SIG-M5 (cell line): ENCODE measurements at places on chromosomes 5 and 9.

DNA sequence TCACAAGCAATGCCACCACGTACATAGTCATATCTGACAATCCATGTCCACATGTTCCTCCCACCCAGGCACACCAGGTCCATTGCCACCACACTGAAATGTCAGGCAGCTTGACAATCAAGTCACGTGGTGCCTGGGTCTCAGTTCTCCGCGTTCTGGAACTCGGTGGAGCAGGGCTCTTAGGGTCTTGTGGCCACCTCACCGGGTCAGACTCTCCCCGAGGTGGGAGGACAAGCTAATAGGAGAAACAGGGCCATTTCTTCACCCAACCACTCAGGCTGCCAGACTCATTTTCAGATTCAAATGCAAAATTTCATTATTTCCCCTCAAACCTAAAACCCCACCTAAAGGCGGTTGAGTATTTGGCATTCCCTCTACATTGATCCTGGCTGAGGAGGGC, 200.5 kb upstream of the GAS1 start:
- no peak for DNase-seq

- no peak for DNase-seq
These were observed 55.4 kb upstream of the RNF130 start for GRCh38 chr5:180126716-180127681.

DNA sequence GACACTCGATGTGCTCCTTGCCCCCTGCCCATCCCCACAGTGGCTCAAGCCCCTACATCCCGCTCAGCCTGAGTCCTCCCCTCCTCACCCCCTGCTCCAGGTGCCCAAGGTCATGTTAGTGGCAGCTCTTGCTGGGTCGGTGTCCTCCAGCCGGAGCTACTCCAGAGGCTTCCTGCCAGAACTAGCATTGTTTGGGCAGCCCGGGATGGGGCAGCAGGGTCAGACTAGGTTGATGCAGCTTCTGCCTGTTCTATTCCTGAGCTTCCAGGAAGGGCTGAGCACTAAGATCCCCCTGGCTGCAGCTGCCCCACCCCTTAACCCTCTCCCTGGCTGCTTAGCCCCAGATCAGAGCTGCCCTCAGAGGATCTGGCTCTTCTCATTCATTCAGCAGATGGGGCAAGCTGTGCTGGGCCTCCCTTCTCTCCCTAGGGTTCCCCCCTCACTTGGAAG, 671 bp downstream of the RGS14 start:
- DNase-seq: no peak

DNA sequence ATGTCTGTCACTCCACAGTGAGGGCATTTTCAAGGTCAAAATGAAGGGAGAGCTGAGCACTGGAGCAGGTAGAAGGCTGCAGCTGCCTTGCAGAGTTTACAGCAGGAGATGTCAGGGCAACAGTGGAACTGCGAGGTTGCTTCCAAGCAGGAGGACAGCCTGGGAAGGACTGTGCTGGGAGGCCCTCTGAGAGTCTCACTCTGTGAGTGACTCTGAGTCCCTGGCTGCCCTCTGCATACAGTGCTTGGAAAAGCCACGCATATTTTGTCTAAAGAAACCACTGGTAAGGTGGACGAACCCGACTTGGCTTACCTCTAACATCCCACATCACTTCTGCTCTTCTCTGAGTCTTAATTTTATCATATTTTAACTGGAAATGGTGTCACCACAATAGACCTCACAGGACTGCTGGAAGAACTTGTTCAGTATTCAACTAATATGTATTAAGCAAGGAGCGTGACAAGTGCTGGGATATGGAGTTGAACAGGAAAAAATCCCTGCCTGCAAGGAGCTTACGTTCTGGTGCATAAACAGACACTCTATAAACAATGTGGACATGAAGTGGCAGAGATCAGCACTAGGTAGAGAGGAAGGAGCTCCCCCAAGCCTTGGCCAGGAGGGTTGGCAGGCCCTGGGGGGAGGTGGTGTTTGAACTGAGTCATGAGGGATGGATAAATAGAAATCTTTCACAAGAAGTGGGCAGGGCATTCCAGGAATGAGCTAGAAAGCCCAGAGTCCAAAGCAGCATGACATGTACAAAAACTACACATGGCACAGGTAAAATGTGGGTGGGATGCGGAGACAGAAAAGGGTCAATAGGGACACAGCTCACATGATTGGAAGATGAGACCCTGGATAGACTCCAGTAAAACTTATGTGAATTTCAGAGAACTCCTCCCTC, 64.0 kb upstream of the FOXE1 start:
- DNase-seq: no peak

DNA sequence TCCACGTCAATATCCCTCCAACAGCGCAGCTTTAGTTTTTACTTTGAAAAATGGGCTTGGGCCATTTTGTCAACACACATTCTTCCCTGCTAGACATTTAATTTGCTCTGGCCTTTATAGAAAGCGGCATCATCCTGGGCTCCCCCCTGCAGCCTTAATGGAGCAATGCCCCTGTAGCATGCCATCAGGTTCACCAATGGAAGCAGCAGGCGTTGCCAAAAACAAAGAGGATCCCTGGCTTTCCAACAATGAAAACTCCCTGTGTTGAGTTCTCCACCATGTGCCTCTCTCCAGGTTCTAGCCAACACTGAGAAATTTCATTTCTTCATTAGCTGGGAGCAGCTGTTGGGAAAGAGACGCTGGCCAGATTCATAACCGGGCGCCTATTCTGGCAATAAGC, 139.5 kb downstream of the ZNF622 start:
- no peak for DNase-seq

GRCh38 chr5:100899675-100900074, 3.4 kb downstream of the ST8SIA4 start:
- no peak for DNase-seq

GRCh38 chr9:133580419-133580738, 28.8 kb downstream of the FAM163B start:
- DNase-seq: no peak

DNA sequence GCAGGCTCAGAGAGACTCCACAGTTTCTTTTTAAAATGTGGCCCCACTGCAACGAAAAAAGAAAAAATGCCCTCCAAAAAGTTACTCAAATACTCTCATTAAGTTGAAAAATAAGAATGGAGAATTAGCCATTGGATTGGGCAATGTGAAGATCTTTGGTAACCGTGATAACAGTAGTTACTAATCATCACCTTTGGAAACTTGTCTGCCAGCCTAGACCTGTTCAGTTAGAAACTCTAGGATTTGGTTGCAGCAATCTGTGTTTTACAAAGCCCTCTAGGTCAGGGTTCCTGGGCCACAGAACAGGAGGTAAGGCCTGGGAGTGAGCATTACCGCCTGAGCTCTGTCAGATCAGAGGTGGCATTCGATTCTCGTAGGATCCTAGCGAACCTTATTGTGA, 34.2 kb downstream of the VPS13A start:
- DNase-seq: no peak

DNA sequence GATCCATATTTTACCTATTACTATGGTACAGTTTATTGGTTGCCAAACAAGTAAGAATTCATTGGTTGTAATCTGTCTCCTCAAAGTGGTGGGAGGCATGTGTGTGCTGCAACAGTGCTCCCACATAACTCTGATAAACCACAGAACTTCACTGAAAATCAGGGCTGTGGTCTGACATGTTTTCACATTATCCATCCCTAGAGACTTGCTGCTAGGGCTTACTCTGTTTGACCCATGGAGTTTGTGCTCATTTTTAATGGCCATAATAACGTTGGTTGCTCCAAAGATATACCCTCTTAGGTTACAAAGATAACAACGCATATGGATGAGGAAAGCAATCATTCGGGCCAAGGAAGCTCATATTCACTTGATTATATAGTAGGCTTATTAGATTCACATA, 37.0 kb downstream of the HACD4 start:
- no peak for DNase-seq

DNA sequence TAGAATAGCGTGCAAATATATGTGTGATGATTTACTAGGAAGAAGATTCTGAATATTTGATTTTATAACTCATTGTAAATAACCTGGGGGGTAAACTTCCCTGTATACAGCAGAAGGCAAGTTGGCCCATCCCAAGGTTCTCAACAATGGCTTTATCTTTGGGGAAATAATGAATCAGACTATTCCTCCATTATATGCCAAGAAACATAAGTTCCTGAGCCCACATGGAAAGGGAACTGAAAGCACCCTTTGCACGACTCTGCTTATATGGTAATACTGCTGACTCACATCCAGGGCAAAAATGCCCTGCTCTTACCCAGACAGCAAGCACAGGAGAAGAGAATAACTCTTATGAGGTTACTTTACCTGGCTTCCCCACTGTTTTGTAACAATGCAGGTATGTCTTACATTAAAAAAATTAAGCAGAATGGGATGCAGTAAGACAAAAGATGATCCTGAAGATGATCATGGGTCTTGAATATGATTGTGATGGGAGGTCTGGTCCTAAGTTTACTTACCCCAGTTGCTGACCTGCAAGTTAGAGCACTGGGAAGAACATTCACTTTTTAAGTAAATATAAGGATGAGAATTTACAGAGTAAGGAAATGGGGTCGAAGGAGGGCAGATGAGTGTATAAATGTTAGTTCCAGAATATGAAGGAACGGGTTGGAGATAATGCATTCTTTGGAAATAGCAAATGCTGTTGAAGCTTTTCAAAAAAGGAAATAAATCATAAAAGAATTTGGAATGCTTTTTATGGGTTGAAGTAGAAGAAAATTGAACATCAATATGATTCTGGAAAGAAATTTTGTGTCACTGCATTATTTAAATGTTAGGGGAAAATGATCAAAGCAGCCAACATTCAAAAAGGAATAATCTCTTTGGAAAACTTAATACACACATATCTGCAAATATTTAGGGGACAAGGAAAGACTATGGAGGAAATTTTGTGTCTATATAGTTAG, 428.4 kb upstream of the MPDZ start:
- no peak for DNase-seq

GRCh38 chr5:37767961-37768360, 71.9 kb downstream of the GDNF start:
- no peak for DNase-seq

GRCh38 chr5:168136340-168136739, 155.1 kb upstream of the WWC1 start:
- no peak for DNase-seq

DNA sequence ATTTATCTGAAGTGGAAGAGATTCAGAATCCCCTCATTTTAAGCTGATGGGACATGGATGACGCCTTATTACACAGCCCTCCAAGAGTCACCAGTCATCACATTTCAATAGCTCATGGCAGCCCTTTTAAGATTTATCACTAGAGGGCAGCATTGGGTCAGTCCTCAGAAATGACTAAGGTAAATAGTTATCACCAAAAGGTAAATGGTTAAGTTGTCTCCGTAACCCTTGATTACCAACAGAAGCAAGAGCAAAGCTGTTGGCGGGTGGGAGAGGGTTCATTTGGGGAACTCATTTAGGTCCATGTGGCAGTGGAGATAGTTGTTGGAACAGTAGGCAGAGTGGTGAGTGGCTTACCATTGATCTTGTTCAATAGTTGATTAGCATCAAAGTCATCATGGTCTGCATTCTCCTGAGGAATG, 12.0 kb upstream of the C9 start:
- DNase-seq: peak; percentile 14

DNA sequence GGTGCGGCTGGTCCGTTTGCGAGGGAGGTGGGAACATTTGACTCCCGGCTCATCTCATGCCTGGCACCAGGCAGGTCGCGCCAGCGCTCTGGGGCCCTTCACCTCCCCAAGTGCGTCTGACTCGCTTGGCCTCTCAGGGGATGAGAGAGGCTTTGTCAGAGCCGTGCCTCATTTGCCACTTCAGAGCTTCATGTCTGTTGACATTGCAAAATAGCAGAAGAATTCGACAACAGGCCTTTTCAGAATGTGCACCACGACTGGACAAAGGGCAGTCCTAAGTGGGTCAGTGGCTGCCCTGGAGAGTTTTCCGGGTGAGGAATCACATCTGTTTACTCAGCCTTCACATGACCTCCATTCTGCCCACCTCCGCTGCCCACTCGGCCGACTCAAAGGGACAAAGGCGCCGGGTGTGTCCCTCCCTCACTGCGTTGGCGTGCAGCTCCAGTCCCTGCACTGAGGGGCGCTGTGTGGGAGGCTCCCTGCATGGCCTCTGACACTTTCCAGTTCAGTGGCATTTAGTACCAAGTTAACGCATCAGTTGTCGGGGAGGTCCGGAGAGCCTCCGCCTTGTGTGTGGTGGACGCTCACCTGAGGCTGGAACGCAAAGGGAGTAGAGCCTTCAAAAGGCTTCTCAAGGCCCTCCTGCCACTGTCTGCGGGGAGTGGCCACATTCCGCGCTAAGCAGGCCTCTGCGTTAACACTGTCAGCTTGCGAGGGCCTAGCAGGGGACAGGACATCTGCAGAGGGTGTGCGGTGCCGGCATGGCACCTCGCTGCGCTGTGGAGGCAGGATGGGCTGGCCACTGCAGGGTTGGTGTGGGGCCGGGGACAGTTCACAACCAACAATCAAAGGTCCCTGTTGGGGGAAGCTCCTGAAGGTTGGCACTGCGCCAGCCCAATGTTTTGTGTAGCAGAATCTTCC, 171.5 kb downstream of the NXNL2 start:
- DNase-seq: no peak

DNA sequence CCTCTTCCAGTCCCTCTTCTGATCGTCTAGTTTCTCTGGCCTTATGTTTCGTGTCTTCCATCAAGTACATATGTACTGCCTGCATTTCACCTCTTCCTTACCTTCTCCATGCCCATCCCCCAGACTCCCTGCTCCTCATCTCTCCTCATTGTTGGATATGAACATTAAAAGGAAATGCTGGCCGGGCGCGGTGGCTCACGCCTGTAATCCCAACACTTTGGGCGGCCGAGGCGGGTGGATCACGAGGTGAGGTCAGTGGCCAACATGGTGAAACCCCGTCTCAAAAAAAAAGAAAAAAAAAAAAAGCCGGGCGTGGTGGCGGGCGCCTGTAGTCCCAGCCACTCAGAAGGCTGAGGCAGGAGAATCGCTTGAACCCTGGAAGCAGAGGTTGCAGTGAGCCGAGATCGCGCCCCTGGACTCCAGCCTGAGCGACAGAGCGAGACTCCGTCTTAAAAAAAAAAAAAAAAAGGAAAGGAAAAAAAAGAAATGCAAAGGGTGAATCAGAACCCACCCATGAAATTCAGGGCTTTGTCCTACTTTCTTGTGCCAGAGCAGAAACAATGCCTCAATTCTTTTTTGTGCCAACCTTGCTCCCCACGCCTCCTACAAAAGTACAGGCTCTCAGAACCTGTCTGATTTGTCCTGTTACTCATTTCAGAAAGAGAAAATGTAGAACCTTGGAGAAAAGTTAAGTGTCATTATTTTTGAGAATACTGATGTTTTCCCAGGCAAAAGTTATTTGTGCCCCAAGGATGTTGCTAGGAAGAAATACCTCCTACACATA, 1.5 kb upstream of the ZFR start:
- no peak for DNase-seq

GRCh38 chr9:113244556-113244955, 23.2 kb downstream of the SLC31A1 start:
- no peak for DNase-seq
